ENCODE measurements at places on chromosomes 4 and X.

GRCh38 chr4:2186133-2186864, 55.6 kb downstream of the HAUS3 start:
- no peak overlapping the region for H3K4me3 ChIP-seq
- H3K27me3 ChIP-seq: no peaks in the 10 kb centered on the region
- DNase-seq: no peak
- H3K36me3 ChIP-seq: peaks cover 15% of the 10 kb centered on the region

DNA sequence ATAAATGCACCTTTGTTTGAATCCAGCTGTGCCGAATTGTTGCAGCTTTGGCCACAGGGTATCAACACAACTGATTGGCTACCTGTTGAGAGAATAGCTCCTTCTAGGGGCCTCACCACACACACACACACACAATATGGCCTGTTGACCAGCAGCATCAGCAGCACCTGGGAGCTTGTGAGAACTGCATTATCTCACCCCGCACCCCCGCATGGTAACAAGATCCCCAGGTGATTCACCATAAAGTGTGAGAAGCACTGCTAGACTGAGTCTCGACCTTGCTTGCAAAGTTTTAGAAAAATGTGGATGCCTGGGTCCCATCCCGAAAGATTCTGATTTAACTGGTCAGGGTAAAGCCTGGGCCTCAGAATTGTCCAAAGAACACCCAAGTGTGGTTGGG, 176.9 kb upstream of the PRPS2 start:
- H3K27me3 ChIP-seq: no peaks in the 10 kb centered on the region
- H3K27ac ChIP-seq: no peak overlapping the region
- H3K4me3 ChIP-seq: no peak overlapping the region
- DNase-seq: no peak
- H3K4me1 ChIP-seq: no peaks in the 10 kb centered on the region
- no peaks in the 10 kb centered on the region for H3K36me3 ChIP-seq

DNA sequence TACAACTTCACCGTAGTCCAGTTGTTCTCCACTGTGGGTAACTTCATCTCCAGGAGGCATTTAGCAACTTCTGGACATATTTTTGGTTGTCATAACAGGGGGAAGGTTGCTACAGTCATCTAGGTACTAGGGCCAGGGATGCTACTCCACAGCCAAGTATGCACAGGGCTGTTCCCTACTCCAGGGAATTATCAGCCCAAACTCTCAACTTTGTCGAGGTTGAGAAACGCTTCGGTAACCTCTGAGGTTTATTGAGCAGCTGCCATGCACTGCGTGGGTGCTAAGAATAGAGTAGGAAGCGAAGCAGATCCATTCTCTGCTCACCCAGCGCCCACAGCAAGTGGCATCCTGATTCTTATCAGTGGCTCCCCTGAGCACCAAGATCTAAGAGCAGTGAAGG, 8.2 kb downstream of the FGFBP1 start:
- no peak overlapping the region for H3K27ac ChIP-seq
- no peak for DNase-seq
- H3K4me1 ChIP-seq: peaks cover 31% of the 10 kb centered on the region
- H3K27me3 ChIP-seq: peaks cover 2% of the 10 kb centered on the region
- H3K36me3 ChIP-seq: no peaks in the 10 kb centered on the region
- H3K4me3 ChIP-seq: peak overlapping the region; percentile 2

GRCh38 chr4:139200102-139200501, 23.1 kb upstream of the ELF2 start:
- no peak overlapping the region for H3K4me3 ChIP-seq
- DNase-seq: no peak
- no peaks in the 10 kb centered on the region for H3K4me1 ChIP-seq
- H3K27me3 ChIP-seq: no peaks in the 10 kb centered on the region
- H3K27ac ChIP-seq: no peak overlapping the region
- no peaks in the 10 kb centered on the region for H3K36me3 ChIP-seq

DNA sequence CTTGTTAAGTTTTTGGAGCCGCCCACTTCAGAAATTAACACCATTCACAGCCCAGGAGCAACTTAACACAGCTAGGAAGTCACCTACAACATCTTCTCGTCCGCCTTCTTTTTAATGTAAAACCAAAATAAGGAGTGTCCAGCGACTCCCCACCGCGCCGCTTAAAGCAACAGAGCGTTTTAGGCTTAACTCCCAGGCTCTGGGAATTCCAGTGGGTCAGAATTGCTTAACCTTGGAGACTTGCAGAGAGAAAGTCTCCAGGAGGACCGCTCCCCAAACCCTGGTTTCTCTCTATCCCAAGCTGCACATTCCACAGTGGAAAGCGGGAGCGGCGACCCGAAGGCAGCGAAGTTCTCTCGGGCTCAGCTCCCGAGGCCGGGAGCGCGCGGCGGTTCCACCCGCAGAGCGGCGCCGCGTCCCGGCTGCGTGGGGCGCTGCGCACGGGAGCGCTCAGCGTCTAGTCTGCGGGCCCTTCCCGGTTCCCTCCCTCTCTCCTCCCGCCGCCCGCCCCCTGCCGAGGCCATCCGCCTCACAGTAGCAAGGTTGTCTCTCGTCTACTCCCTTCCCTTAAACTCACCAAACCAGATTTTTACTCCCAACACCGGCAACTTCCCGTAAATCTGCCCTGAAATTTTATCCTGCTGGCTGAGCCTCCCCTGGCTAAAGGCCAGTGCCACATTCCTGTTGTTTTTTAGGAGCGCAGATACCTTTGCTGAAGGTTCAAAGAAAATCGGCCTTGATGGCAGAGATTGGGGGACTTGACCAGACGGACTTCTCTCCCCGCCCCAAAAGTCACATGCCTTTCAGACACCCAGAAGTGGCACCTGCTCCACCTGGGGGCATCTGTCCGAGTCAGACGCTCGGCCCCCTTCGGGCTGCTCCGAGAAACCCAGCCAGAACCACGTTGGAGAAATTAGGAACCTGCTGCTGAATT, at the start of gene RBM47:
RBM47 (minus strand) TSS at position 464 of the 934 bp plus-strand sequence. CDS start 190,971 bp downstream, outside the sequence.
- peaks cover 3% of the 10 kb centered on the region for H3K36me3 ChIP-seq
- H3K4me1 ChIP-seq: peaks cover 22% of the 10 kb centered on the region
- H3K27ac ChIP-seq: peak within 1 kb of the TSS; percentile 84
- peak within 1 kb of the TSS; percentile 93 for H3K4me3 ChIP-seq
- peak; percentile 29 for DNase-seq

GRCh38 chr4:56424697-56425514, 10.5 kb downstream of the PPAT start:
- no peak overlapping the region for H3K27ac ChIP-seq
- no peaks in the 10 kb centered on the region for H3K27me3 ChIP-seq
- no peak overlapping the region for H3K4me3 ChIP-seq

DNA sequence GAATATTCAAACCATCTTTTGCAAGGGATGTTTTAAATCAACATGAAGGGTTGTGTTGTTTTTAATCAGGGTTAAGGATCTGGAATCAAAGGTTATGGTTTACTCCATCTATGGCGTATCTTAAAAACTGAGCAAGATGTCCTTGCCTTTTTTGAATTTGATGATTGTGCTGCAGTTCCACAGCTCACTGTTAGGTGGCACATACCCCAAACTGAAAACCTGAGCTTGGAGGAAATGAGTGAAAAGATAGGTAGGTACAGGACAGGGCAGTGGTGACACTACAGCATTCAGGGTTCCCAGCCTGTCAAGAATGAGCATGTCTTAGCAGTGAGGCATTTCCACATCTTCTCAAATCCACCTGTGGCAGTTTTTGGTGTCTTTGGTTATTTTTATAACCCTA, 13.1 kb upstream of the EOLA1 start:
- H3K27me3 ChIP-seq: no peaks in the 10 kb centered on the region
- H3K27ac ChIP-seq: peak overlapping the region; percentile 70
- H3K4me1 ChIP-seq: peaks cover 22% of the 10 kb centered on the region

DNA sequence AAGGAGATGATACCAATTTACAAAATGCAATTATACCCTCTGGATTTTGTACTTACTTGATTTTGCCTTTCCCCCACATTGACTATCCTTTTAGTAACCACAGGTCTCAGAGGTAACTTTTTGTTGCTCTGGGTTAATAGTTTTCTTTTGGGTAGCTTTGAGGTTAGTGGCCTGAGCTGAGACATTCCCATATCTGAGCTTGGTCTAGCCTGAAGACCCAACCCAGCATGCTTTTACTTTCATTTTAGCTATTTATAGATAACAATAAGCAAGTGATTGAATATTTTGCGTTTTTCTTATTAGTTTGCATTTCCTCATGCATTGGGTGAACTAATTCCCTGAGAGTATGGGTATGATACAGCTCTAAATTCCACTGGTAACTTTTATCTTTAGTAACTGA, 11.8 kb downstream of the HTN1 start:
- H3K27ac ChIP-seq: no peak overlapping the region
- no peaks in the 10 kb centered on the region for H3K36me3 ChIP-seq
- H3K4me1 ChIP-seq: no peaks in the 10 kb centered on the region

DNA sequence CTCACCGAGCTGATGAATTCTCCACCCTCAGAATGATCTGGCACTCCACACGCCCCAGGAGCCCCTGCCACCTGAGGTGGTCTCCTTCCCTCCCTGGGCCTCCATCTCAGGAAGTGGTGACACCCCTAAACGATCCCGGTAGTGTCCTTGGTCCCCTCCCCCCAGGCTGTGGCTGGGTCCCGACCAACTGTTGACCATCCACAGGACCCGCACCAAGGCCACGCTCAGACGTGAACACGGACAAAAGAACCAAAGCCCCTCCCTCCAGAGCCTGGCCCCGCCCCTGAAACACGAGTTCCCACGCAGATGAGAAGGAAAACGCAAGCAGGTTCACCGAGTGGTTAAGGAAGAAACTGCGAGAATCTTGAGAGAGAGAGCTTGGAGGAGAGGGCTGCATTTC, 16.6 kb downstream of the LRPAP1 start:
- H3K4me1 ChIP-seq: no peaks in the 10 kb centered on the region
- H3K27ac ChIP-seq: no peak overlapping the region
- no peaks in the 10 kb centered on the region for H3K27me3 ChIP-seq
- no peak for DNase-seq
- peaks cover 92% of the 10 kb centered on the region for H3K36me3 ChIP-seq

DNA sequence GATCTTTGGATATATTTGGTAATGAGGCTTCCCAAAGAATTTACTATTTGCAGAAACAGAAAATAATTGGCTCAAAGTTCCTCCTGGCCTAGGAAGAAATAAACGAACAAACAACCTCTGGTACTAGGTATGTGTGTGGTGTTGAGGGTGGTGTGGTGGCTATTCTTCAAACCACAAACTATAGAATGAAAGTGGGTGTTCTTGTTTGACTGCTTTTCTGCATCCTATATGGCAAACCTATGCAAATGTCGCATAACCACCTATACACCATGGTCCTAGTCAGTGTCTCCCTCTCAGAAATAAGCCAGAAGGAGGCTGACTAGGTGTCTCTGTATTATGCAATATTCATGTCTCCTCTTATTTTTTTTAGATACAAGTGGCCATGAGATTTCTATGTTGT, 106.6 kb upstream of the PCDH18 start:
- no peak overlapping the region for H3K27ac ChIP-seq
- no peaks in the 10 kb centered on the region for H3K36me3 ChIP-seq
- no peak overlapping the region for H3K4me3 ChIP-seq
- no peaks in the 10 kb centered on the region for H3K27me3 ChIP-seq

- H3K4me3 ChIP-seq: no peak overlapping the region
- H3K4me1 ChIP-seq: no peaks in the 10 kb centered on the region
- no peaks in the 10 kb centered on the region for H3K27me3 ChIP-seq
- no peak overlapping the region for H3K27ac ChIP-seq
- no peak for DNase-seq
Measured at GRCh38 chr4:68906780-68907137, 44.8 kb downstream of the UGT2A3 start.

GRCh38 chr4:70110917-70111316, 43.1 kb upstream of the PRR27 start:
- no peaks in the 10 kb centered on the region for H3K4me1 ChIP-seq
- H3K36me3 ChIP-seq: no peaks in the 10 kb centered on the region
- H3K27me3 ChIP-seq: no peaks in the 10 kb centered on the region
- no peak overlapping the region for H3K27ac ChIP-seq
- DNase-seq: no peak

- DNase-seq: no peak
- H3K27me3 ChIP-seq: no peaks in the 10 kb centered on the region
- H3K4me1 ChIP-seq: peaks cover 47% of the 10 kb centered on the region
- H3K36me3 ChIP-seq: peaks cover 36% of the 10 kb centered on the region
- no peak overlapping the region for H3K4me3 ChIP-seq
Measured at GRCh38 chrX:19677121-19677520, 161.8 kb upstream of the MAP3K15 start.

DNA sequence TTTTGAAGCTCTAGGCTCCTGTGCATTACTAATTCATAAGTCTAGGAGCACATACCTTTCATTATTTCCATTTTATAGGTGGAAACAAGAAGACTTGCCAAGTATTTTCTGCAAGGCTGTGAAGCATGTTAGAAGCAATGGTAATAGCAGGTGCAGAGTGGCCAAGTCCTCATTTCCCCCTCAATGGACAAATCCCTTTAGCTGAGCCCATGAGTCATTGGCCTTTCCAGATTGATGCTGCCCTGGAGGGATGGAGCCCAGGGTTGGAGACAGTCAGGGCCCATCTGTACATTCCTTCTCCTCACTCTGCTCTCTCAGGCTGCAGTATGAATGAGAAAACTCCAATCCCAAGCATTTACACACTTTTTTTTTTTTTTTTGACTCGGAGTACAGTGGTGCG, 6.6 kb downstream of the MGST2 start:
- H3K4me3 ChIP-seq: no peak overlapping the region
- no peaks in the 10 kb centered on the region for H3K36me3 ChIP-seq
- H3K4me1 ChIP-seq: peaks cover 13% of the 10 kb centered on the region
- no peaks in the 10 kb centered on the region for H3K27me3 ChIP-seq

GRCh38 chr4:1116838-1117237, 3.5 kb upstream of the RNF212 start:
- DNase-seq: no peak
- H3K36me3 ChIP-seq: no peaks in the 10 kb centered on the region
- H3K27ac ChIP-seq: no peak overlapping the region
- peaks cover 19% of the 10 kb centered on the region for H3K27me3 ChIP-seq

GRCh38 chr4:38149997-38150671, 189.9 kb downstream of the PTTG2 start:
- no peaks in the 10 kb centered on the region for H3K36me3 ChIP-seq
- H3K27me3 ChIP-seq: no peaks in the 10 kb centered on the region
- peaks cover 19% of the 10 kb centered on the region for H3K4me1 ChIP-seq
- no peak overlapping the region for H3K27ac ChIP-seq

DNA sequence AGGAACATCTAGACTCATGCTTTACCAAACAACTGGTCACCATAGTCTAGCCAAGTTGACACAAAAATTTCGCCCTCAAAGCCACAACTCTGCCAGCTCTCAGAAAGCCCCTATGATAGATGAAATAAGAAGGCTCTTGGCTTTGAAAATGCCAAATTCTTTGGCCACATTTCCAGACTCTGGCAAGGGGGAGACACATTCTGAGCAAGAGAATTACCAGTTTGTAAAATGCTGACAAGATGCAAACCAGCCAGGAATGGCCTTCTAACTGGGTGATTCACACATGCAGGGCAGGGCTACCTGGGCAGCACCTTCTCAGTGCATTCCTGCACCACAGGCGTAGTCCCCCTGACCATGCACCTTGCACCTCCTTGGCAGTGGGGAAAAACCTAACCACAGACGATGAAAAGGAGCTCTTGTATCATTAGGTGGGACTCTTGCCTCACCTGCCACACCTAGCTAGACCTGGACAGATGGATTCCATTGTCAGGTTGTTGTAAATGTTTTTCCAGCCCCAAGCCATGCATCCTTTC, 77.4 kb upstream of the CPEB2 start:
- no peaks in the 10 kb centered on the region for H3K4me1 ChIP-seq
- no peaks in the 10 kb centered on the region for H3K27me3 ChIP-seq
- H3K36me3 ChIP-seq: no peaks in the 10 kb centered on the region
- no peak overlapping the region for H3K4me3 ChIP-seq
